CD8-positive, alpha-beta memory T cell (primary cell): ENCODE measurements at places on chromosomes 6 and 20.

- DNase-seq, result no peak
Measured at GRCh38 chr6:157280947-157281346, 42.4 kb downstream of the TMEM242 start.

DNA sequence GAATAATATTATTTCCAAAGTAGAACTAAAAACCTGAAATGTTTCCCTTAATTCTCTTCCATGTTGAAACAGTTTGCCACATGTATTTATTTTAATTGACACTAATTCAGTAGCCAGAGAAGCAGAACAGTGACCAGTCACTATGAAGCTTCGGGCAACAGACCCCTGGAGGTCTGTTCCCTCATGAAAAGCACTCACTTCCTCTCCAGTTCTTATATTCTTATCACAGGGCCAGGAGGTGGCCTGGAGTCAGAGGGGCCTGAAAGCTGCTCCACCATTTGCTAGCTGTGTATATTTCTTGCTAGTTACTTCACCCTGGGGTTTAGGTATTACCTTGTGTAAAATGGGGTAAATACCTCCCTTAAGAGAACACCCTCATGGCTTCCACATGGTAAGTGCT, 49.1 kb downstream of the MAP7 start:
- DNase-seq, result no peak

- no peak for DNase-seq
Measured at GRCh38 chr6:62737792-62738191, 451.8 kb upstream of the KHDRBS2 start.

- no peak for DNase-seq
Measured at GRCh38 chr6:43299338-43300293, 1.6 kb downstream of the SLC22A7 start.

- DNase-seq, result no peak
Measured at GRCh38 chr20:38072898-38073297, 39.4 kb downstream of the RPRD1B start.

DNA sequence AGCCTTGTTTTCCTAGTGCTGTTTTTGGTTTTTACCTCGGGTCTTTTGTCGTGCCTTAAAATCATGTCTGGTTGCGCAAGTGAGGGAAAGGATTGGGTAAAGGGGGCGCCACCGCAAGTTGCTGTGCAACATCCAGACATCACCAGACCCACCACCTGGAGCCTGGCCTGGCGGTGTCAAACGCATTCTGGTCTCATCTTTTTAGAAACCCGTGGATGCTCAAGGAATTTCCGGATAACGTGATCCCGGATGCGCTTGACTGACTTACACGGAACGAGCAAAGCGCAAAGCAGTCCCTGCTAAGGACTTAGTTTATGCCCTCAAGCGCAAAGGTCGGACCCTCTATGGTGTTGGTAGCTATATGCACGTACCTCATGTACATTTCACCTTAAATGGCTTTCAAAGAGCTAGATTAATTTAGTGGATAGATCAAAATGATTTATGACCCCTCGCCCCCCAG, 105.2 kb downstream of the OR2B2 start:
- peak; percentile 53 for DNase-seq
